ENCODE measurements at places on chromosomes 6 and 20.

- no peak for DNase-seq
These were observed 61.3 kb upstream of the PMEPA1 start for GRCh38 chr20:57770852-57771720.

DNA sequence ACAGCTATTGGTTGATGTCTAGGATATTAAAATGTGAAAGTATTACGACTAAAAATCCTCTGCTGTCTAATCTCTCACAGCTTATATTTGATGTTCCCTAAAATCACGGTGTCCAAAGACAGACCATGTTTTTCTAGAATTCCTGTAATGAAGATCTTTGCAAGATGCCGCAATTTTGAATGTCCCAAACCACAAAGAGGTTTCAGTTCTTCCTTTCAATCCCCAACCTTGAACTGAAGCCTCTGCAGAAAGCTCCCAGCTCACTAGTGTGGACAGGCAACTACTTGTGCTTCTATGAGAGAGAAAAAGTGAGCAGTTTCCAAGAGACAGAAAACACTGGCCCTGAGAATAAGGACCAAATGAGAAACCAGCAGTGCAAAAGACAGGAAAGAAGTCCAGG is 370.1 kb downstream of the FOXA2 start:
- no peak for DNase-seq

GRCh38 chr6:108152446-108152845 is 13.4 kb upstream of the NR2E1 start:
- DNase-seq: no peak

- no peak for DNase-seq
These were observed 16.8 kb upstream of the CCN2 start for GRCh38 chr6:131967948-131968347.

- no peak for DNase-seq
These were observed 223.7 kb downstream of the CDH4 start for GRCh38 chr20:61475729-61476128.

DNA sequence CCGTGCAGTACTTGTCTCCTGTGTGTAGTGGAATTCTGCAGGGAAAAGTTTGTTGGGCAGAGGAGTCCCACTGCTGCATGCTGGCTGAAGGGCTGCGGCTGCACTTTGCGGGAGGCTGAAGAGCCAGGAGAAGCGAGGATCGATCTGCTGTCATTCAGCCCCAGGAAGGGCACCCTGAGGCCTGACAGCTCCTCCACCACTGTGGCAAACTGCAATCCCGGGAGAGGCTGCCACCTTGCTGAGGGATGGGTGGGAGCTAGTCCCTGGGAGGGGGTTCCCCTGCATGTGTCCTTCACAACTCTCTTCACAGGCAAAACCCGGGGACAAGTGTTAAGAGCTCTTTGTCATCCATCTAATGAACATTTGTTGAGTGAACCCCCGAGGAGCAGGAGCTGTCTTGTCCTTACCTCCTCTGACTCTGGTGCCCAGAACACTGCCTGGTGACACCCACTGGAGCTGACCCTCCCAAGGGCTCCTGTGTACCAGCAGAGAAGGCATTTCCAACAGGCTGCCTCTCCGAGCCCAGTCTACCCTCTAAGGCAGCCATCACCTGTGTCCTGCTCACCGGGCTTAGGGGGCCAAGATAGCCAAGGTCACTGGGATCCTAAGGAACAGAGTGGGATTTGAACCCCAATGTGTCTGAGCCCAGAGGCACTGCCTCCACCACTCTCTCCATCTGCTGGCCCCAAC is 17.7 kb downstream of the PCK1 start:
- DNase-seq: no peak
